ENCODE measurements at places on chromosomes 2 and 18. TPM values are rescaled to one million over a fixed set of nuclear protein-coding genes. Genes with fewer than 3 reads are reported as not detected.

- no peak for DNase-seq
Measured at GRCh38 chr2:74048843-74049519, 64.3 kb downstream of the TET3 start.

NAT8 gene
- not detected for total RNA-seq

DNA sequence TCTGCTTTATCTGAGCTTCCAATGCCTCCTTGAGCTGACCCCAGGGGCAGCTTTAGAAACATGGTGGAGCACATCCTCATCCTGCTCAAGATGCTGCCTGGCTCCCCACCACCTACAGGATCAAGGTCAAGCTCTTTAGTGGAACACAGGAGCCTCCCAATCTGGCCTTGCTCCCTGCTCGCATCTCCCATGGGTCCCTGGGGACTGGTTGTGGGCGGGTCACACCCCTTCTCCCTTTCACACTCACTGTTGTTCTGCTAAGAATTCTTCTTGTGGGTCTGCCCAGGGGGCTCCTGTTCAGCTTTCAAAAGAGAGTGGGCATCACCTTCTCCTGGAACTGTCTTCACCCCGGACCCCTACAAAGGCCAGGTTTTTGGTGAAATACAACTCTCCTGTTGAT lies 8.4 kb upstream of the NT5DC4 start:
- DNase-seq: no peak

DNA sequence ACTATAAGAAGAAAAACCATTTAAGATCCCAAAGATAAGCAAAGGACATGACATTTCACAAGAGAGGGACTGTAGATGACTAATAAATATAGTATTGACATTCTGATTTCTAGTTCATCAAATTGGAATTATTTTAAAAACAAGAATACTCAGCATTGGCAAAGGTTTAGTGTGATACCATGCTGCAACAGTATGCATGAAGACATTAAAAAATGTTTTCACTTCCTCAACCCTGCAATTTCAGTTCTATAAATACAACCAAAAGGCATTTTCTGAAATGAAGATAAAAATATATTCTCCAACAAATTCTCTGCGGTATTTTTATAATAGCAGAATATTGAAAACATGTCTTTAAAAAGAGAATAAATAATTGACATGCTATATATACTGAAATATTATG lies 2.1 kb downstream of the C2orf81 start:
- DNase-seq: no peak

DNA sequence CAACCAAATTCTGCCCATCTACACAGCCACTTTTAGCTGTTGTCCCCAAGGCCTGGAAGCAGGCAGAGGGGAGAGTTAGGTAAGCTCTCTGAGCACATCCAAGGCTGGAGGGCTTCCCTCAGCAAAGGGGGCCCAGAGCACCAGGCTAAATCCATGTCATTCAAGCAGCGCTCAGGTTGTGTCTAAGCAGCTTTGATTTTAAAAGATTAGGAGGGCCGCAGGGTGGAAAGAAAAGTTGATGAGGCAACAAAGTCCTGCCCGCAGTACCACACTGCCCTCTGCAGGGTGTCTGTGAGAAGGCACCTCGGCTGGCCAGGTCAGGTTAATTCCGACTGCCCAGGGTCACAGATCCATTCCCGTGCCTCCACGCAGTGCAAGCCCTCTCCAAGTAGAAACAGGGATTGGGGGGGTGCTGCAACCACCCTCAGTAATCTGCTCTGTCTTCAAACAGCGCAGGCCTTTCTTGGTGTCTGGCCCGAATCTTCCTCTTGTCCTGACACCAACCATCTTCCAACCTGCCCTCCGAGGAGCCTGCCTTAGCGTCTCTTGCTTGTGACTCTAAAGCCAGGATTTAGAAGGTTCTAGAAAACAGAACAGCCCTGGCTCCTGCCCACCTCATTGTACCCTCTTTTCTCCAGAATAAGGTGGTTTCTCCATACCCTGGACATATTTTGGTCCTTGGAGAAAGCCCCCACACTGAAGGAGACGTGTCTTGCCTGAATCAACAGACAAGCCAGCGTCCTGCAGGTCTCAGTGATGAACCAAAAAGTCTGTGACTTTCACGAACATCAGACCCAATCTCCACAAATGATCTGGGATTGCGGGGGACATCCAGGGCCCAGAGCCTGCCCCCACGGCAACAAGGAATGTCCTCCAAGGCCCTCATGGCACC lies 289.2 kb downstream of the TNS1 start:
- peak; percentile 54 for DNase-seq

Data from activated T-helper 2 cell treated with anti-CD3 and anti-CD28 coated beads, Interferon-gamma antibody, Interleukin-2, Interleukin-4, amounts not matched to agents 10 μg/mL and 5 μg/mL and 100 μg/mL, durations not matched to agents 14 hours and 24 hours and 36 hours (primary cell).